Activated naive CD4-positive, alpha-beta T cell treated with anti-CD3 and anti-CD28 coated beads for 36 hours (primary cell): ENCODE measurements at places on chromosomes 16 and 17. TPM values are rescaled to one million over a fixed set of nuclear protein-coding genes. Genes with fewer than 3 reads are reported as not detected.
A peak's percentile ranks its signal among the peaks of the same experiment; 100 is the strongest.

DNA sequence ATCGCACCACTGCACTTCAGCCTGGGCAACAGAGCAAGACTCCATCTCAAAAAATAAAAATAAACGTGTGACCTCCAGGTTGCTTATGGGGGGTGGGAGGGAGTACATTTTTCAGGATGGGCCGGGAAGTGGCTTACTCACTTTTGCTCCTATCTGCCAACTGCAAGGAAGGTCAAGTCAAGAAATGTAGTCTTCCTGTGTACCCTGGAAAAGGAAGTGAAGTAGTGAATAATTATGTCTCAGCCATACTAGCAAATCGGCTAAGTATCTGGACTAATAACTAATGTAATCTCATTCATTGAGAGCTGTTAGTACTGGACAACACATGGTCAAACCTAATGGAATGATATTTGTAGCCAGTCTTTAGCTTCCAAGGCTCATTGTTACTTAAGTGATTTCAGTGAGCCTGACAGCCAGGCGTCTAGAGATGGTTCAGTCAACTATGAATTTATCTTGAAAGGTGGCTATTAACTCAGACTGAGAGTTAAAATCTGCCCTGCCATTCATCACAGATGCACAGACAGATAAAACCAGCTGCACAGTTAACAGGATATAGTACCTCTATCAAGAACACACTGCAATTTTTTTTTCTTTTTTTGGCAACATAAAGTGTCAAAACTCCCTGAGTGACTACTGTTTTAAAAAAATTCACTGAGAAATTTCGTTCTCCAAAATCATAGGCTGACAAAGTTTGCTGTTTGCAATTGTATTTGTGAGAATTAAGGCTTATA is 3.7 kb upstream of the TACO1 start:
- DNase-seq = no peak

- no peak for DNase-seq
These were observed 2.3 kb downstream of the GAS2L2 start for GRCh38 chr17:35750526-35751395.

Gene RNF112
- total RNA-seq = 0.31 TPM

Gene HID1
- 1.6 TPM for total RNA-seq

Gene HSD11B2
- 1.1 TPM for total RNA-seq

GRCh38 chr17:18182978-18183333 is 672 bp upstream of the ALKBH5 start:
- DNase-seq = peak; percentile 81

Gene CLEC18B
- not detected for total RNA-seq

DNA sequence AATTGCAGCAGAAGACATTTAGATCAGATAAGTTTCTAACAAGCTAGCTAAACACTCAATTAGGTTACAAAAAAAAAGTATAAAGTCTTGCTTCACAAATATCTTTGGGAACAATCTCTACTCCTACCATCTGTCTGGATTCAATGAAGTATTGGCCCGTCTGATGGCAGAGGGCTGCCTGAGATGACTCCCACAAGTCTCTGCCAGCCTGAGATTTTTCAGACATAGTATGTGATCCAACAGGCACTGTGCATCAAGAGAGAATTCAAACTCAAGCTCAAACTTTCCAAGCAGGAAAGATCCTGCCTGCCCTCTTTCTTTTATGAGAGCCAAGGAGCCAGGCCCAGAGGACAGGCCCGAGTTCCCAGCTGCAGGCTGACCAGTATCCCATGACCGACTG is 22.6 kb downstream of the SLC39A11 start:
- DNase-seq = no peak
